ENCODE measurements at places on chromosomes 7 and 10.

DNA sequence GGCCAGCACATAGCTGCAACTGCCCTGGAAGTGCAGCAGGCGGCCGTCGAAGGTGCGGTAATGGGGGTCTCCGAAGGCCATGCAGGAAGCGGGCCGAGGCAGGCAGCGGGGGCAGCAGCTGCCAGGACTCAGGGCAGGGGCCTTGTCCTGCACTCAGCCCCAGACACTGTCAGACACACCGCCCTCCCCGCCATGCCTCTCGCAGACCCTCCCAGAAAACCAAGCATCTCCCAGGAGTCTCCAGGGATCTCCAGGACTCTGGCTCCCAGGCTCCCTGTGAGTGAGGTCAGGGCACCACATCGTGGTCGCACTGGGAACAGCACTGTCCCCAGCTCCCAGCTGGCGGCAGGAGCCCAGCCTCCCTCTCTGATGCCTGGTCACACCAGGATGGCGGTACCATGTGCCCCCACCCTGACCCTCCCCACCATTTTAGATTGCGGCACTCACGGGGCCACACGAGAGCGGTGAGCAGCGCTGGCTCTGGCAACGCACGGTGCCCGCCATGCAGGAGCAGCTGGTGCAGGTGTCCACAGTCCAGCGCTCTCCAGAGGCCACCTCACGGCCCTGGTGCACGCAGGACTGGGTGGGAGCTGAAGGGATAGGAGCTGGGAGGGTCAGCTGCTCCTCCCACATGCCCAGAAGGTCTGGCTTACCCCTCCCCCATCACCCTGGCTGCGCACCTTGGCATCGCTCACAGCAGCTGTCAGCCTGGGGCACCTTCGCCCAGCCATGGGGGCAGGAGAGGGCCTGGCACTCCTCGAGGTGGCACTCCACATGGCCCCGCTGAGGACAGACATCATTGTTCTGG is 17.5 kb downstream of the ATP6V1F start:
- DNase-seq: no peak

DNA sequence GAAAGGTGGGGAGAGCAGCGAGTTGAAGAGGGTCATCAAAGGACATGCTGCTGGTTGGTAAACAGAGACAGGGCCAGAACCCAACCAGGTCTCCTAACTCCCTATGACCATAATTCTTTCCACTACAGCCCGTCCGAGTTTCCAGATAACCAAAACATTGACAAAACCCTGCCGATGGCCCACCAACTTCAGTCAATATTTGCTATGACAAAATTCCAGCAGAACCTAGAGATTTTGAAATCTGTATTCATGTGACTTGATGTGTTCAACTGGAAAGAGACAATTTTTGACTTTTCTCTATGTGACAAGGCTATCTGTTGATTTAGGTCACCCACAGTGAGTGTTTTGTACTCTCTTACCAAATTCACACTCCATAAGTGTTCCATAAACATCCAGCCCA is 86.7 kb downstream of the NHLRC2 start:
- DNase-seq: no peak

DNA sequence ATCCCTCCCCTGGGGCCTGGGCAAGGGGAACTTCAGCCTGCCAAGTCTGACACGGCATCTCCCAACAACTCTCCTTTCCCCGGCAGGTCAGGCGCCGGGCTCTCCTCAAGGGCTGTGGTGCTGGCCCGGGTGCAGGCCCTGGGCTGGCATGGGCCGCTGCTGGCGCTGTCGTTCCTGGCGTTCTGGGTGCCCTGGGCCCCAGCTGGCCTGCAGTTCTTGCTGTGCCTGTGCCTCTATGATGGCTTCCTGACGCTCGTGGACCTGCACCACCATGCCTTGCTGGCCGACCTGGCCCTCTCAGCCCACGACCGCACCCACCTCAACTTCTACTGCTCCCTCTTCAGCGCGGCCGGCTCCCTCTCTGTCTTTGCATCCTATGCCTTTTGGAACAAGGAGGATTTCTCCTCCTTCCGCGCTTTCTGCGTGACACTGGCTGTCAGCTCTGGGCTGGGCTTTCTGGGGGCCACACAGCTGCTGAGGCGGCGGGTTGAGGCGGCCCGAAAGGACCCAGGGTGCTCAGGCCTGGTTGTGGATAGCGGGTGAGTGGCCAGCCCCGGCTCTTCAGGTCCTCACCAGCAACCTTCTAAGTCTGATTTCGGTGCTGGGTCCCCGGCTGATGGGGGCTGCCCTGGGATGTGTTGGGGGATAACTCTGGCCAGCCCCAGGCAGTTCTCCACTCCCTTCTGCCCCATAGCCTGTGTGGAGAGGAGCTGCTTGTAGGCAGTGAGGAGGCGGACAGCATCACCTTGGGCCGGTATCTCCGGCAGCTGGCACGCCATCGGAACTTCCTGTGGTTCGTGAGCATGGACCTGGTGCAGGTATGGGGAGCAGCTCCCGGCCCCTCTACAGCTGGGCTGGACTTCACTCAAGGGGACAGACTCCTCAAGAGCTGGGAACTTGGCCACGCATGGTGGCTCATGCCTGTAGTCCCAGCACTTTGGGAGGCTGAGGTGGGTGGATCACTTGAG is 19.5 kb upstream of the C10orf95 start:
- DNase-seq: no peak

DNA sequence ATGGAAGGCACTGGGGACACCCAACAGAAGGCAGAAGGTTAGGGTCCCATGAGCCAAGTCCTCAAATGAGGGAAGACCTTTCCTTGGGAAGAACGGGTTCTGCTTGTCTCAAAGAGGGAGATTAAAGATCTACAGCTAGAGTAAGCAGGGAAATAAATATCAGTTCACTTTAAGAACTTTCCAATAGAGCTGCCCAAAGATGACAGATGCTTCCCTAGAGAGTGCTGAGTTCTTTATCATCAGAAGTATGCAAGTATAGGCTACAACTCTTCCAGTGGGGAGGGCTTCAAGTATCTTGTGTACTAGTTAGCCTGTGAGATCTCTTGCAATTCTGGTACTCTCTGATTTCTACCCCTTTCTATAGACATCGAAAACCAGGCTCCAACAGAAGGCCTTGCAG is 39.4 kb downstream of the EMX2 start:
- no peak for DNase-seq

DNA sequence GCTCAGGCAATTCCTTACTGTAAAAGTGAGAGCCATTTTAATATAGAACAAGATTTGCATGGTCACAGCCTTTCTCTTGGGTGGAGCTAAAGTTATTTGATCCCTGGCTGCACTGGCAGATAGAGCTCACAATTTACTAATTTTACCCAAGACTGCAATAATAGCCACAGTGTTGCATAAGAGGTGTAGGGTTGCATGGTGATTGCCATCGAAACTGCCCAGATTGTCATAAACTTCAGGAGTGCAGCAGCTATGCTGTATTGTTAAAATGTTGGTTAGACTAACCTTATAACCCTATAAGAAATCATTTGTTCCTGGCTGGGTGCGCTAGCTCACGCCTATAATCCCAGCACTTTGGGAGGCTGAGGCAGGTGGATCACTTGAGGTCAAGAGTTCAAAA is 50.0 kb downstream of the VCL start:
- no peak for DNase-seq

- DNase-seq: no peak
Measured at GRCh38 chr10:43194859-43195258, 56.6 kb downstream of the CSGALNACT2 start.

DNA sequence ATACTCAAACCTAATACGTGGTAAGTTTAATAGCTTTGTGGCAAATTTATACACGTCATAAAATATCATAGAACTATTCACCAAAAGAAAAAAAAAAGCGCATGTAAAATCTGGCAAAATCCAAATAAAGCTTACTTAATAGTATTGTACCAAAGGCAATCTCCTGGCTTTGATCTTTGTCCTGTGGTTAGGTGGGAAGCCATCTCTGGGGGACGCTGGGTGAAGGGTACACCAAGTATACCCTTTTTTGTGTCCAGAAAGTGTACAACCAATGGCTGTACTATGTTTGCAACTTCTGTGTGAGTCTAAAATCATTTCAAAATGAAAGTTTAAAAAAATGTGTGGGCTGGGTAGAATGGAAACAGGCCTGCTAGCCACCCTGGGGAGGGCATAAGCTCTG is 47.6 kb upstream of the ENO4 start:
- DNase-seq: no peak

DNA sequence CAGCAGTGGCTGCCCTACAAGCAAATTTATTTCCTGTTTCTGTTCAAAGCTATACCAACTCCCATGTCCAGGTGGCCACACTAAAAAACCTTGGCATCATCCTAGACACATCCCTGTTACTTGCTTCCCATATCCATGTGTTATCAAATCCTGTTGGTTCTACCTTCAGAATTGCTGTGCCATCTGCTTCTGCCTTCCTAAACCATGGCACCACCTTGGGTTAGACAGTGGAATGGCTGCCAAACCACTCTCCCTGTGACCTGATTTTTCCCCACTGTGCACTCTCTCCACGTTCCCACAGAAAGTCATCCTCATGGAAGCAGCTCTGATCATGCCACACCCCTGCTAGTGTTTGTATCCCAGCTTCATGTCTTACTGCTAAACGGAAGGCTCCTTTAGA is 697.6 kb upstream of the GALNT17 start:
- no peak for DNase-seq

DNA sequence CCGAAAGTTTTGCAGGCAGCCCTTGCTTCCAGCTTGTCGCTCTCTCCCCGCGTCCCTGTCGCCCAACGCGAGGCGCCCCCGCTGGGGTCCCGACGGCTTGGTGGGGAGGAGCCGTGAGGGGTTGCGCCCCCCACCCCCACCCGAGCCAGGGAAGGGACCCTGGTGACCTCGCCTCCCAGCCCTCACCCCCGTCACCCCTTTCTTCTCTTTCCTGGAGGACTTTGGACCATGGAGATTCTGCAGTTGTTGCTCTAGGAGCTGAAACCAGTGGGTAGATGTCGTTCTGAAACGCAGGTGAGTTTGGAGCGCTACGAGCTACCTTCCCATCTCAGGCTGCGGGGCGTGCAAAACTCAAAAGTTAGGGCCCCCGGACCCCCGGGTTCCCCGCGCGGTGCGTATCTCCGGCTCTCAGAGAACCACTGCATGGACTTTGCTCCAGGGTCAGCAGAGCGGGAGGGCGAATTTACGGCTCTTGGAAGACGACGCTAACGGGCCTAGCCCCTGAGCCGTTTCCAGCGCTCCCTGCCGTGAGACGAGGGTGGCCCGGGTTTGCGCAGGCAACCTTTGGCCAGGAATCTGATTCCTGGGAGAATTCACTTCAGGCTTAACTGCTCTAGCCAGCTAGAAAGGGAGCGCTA is 684 bp upstream of the ATXN7L1 start:
- DNase-seq: no peak

DNA sequence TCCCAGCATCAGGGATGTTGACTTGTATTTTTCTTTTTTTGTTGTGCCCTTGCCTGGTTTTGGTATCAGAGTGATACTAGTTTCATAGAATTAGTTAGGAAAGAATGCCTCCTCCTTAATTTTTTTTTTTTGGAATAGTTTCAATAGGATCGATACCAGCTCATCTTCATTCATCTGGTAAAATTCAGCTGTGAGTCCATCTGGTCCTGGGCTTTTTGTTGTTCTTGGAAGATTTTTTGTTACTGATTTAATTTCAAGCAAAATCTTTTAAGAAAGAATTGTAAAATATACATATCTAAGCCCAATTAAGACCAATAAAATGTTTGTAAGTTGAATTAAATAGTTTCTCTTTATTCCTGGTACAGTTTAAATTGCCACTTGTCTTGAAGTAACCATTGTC is 1159.5 kb downstream of the CNTNAP2 start:
- DNase-seq: no peak

DNA sequence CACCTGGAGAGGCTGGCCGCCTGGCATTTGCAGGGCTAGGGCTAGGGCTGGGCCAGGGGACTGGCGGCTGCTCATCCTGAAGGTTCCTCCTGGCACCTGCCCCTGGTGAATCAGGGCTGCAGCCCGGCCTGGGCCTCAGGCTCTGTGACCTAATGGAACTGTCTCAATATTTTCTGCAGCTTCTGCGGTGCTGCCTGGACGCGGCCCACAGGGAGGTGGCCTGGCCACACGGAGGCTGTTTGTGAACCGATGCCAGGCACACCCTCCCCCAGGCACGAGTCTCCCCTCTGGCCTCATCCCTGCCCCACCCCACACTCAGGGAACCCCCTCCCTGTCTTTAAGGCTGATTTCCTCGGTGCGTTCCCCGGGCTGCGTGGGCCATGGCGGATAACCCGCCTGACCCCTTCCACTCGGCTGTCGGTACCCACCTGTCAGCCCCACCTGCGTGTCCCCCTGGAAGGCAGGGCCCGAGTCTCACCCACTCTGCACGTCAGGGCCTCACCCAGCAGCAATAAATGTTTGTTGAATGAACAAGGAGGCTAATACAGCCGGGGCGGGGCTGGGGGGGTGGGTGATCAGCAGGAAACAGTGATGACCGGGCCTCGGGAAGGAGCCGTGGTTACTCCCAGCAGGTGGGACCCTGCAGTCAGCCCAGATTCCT is 54.5 kb upstream of the DNAJB6 start:
- no peak for DNase-seq
